NCI-H1105 treated with DMSO at 0.1 percent for 48 hours (cell line): ENCODE measurements at places on chromosomes 3 and 15.

- DNase-seq, result no peak
Observed at GRCh38 chr15:47485419-47485818, 231.9 kb upstream of the SEMA6D start.

DNA sequence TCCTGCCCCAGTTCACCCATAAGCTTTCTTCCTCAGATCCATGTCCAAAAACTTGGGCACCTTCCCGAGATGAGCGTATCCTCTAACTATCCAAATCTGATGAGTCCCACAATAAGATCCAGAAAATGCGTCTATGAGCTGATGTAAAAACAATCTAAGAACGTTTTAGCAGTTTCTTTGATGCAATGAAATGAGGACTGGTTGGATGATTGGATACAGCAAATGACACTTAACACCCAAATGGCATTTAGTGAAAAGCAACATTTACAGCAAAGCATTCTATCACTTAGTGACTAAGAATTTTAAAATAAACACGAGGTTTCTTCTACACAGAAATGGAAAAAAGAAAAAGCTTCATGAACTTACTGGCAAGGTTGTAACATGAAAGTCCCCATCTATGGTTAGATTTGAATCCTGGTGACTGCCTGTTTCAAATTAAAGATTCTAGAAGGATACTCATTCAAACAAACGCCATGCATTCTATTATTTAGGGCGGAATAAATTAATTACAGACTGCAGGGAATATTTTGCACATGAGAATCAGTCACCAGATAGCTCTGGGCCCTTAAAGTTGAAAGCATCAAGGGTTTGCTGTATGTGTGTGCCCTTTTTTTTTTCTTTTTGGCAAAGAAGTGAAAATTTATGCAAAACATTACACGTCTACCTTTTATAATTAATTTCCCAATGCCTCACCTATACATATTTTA, 598.6 kb downstream of the FOXP1 start:
- DNase-seq, result no peak

DNA sequence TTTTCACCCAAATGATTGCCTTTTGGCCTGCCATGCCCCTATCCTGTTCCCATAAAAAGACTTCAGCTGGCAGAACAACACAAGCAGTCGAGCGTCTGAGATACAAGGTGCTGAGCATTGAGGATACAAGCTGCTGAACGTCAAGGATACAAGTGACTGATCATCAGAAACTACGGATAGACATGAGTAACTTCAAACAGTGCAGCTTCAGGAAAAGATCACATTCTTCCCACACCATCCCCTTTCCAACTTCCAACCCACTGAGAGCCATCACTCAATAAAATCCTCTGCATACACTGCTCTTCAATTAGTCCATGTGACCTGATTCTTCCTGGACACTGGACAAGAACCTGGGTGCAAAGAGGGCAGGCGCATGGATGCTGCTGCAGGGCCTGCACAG, 1198.9 kb downstream of the ROBO2 start:
- no peak for DNase-seq

GRCh38 chr3:195803289-195803908, 8.3 kb downstream of the MUC4 start:
- DNase-seq, result no peak

DNA sequence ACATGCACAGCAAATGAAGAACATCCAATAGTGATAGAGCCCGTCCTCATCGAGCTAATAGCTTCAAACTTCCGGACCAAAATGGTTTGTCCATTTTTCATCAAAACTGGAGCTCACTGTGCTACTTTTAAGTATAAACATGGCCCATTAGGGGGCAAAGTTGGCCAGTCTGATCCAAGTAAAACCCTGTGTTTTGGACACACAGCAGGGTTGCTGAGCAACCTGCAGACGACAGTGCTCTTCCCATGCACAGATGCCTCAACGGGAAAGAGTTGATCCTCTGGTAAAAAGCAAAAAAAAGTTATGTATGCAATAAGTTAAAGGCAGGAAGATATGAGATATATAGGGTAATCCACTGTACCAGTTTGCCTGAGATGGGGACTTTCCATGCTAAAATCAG, 244.0 kb upstream of the THBS1 start:
- no peak for DNase-seq

DNA sequence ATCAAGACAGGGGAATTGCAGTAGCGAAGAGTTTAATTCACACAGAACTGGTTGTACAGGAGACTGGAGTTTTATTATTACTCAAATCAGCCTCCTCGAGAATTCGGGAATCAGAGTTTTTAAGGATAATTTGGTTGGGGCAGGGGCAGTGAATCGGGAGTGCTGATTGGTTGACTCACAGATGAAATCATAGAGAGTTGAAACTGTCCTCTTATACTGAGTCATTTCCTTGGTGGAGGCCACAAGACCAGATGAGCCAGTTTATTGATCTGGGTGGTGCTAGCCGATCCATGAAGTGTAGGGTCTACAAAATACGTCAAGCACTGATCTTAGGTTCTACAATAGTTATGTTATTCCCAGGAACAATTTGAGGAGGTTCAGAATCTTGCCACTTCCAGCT, 5.3 kb upstream of the ZNF770 start:
- DNase-seq, result no peak

DNA sequence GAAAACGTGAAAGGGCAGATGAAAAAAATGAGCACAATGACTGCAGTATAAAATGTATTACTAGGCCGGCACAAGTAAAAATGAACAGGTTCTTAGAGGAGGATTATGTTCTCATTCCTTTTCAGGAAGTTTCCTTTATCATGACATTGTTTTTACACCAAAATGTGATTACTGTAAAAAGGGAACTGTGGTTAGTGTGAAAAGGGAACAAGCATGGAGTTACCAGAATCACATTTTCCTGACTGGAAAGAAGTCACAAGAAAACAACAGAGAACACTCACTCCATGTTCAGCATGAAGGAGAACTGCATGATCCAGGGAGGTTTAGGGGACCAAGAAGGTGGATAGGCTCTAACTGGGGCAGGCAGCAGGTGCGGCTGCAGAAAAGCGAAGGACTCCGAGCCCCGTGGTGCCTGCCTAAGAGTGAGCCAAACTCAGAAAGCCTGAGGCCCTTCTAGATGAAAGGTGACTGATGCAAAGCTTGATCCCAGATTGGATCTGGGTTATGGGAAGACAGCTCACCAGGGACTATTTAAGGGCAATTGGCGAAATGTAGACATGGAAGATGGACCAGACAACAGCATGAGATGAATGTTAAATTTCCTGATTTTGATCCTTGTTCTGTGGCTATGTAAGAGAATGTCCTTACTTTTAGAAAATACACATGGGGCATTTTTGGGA, 77.3 kb downstream of the CCR1 start:
- no peak for DNase-seq

- DNase-seq, result no peak
Observed at GRCh38 chr3:151383956-151384355, 597 bp downstream of the P2RY12 start.

DNA sequence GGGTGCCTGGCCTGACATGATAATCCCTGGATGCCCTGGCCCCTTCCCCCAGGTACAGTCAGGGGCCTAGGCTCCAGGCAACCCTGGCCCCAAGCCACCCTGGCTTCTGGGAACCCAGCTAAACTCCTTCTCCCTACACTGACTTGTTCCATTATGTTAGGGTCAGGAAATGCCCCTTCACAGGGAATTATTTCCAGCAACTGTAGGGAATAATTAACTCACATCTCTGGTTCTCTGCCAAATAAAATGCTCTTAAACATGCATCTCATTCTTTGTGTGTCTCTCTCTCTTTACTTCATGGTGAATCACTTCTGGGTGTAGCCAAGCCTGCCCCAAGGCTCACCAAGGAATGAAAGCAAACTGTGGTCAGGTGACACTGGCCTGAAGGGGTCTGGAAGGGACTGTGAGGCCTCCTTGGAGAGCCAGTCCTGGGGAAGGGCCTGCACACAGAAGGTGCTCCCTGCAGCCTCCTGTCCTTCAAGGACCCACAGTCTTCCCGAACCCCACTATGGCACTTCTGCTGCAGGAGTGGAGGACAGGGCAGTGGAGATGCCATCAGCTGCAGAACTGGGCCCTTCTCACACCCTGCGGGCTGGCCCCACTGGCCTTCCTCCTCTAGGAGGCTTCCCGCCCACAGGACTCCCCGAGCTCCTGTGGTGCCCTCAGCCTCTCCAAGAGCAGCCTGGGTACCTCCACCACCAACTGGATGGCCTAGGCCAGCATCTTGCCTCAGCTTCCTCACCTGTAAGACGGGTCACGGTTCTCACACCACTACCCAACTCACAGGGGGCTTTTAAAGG, 17.6 kb downstream of the TKT start:
- DNase-seq, result peak; percentile 18

DNA sequence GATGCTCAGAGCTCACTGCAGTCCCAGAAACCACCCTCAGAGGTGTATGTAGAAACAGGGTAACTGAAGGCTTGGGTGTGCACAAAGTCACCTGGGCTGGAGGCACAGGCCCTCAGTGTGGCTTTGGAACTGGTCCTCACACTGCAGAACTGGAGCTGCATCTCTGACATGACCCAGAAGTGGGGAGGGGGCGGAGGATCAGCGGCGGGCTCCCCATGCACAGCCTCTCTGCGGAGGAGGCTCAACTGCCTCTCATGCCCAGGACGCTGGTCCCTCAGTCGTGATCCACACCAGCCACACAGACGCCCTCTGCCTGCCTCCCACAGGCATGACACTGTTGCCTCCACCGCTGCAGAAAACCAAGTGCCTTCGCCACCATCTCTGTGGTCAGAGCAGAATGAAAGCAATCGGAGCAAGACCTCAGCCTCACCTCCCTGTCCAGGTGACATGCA, 73.7 kb downstream of the TM2D3 start:
- no peak for DNase-seq

- DNase-seq, result no peak
Observed at GRCh38 chr3:25462495-25462894, 34.4 kb downstream of the RARB start.

- DNase-seq, result no peak
Observed at GRCh38 chr3:40143283-40144090, 166.0 kb upstream of the EIF1B start.

DNA sequence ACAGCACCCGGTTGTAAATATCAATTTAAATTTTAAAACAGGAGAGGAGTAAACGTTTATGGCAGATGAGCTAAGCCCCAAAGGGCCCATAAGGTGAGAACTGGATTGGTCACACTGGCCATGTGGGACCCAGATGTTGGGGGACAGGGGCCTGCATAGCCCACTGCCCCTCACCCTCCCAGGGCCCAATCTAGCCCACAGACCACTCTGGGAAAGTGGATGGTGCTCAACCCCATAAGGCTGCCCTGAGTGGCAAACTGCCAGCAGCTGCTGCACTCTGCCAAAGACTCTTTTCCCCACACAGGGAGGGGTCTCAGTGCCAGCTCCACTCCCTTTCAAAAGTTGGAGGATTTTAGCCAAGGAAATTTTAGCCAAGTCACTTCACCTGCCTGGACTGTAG, 42.5 kb downstream of the CCDC12 start:
- no peak for DNase-seq

GRCh38 chr3:116741467-116741866, 31.9 kb downstream of the TUSC7 start:
- DNase-seq, result no peak

GRCh38 chr15:88470625-88471372, 3.3 kb downstream of the MRPS11 start:
- DNase-seq, result no peak

- no peak for DNase-seq
Observed at GRCh38 chr3:96027718-96028117, 786.7 kb upstream of the EPHA6 start.

GRCh38 chr3:68163062-68163461, 508.6 kb upstream of the SUCLG2 start:
- DNase-seq, result no peak

- DNase-seq, result no peak
Observed at GRCh38 chr3:125647318-125648014, 52.2 kb upstream of the OSBPL11 start.

- DNase-seq, result no peak
Observed at GRCh38 chr3:168878655-168879054, 782.9 kb upstream of the GOLIM4 start.

- no peak for DNase-seq
Observed at GRCh38 chr15:71732636-71733035, 77.7 kb upstream of the NR2E3 start.

DNA sequence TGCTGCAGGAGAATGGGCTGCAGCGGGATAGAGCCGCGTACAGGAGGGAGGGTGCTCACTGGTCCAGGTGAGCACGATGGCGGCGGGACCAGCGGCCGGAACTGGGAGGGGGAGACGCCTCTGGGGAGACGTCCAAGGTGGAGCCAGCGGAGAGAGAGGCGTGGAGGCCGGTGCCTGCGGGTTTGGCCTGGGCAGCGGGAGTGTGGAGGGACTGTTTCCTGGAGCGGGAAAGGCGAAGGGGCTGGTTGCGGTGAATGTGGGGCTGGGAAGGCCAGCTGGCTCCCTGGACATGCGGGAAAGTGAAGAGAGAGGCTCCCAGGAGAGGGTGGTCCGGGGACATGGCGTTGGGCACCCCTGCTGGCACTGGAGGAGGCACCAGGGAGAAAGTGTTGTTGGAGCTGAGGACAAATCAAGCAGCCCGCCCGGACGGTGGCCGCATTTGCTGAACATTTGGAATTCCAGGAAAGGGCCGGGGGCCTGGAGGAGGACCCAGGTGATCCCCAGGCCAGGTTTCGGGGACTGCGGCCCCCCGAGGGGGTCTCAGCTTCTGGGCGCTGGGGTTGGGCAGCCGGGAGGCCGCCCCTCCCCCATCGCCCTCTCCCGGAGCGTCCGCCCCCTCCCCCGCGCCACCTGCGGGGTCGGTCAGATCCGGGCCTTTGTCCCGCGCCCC, 34.3 kb downstream of the DNAJB8 start:
- DNase-seq, result peak; percentile 45

GRCh38 chr15:32222716-32223115, 180.4 kb downstream of the GOLGA8K start:
- no peak for DNase-seq

GRCh38 chr3:40102182-40102581, 207.3 kb upstream of the EIF1B start:
- no peak for DNase-seq

- no peak for DNase-seq
Observed at GRCh38 chr3:17292556-17292955, 407.8 kb downstream of the PLCL2 start.

DNA sequence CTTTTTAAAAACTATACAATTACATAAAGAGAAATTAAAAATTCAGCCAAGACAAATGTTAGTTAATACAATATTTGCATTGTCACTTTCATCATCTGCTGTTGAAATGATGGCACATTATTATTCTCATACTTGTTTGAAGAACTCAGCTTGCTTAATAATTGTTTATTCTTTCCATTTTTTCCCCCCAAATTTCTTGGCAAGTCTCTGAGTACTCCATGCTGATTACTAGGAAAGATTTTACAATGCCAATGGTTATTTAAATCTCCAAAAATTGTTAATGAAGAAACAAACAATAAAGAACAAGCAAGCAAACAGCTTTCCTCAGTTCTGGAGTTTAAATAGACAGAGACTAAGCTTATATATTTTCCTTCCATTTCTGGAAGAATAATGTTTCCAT, 15.1 kb upstream of the STXBP5L start:
- DNase-seq, result no peak

GRCh38 chr15:44729408-44730127, 6.8 kb upstream of the TRIM69 start:
- DNase-seq, result peak; percentile 48

DNA sequence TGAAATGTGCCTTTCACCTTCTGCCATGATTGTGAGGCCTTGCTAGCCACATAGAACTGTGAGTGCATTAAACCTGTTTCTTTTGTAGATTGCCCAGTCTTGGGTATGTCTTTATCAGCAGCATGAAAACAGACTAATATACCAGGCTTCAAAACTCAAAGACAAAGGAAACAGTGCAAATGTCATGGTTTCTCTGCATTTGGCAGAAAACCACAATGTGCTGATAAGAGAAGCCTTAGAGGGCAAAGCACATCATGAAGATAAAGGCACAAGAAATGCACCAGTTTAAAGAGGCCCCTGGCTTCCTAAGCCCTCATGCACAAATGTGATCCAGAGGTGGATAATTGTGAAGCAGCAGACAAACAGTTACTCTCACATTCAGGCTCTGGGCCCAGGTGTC, 259.2 kb downstream of the CPNE4 start:
- no peak for DNase-seq
